Aorta (tissue), 5 donors: ENCODE measurements at places on chromosomes 1 and 21.

- peaks cover 8% of the 10 kb centered on the region for H3K4me1 ChIP-seq
- H3K4me3 ChIP-seq, result no peak overlapping the region
- H3K27ac ChIP-seq, result no peak overlapping the region
- no peak for DNase-seq
- H3K36me3 ChIP-seq, result no peaks in the 10 kb centered on the region
These were observed 1.5 kb upstream of the IVNS1ABP start for GRCh38 chr1:185318431-185319138.

DNA sequence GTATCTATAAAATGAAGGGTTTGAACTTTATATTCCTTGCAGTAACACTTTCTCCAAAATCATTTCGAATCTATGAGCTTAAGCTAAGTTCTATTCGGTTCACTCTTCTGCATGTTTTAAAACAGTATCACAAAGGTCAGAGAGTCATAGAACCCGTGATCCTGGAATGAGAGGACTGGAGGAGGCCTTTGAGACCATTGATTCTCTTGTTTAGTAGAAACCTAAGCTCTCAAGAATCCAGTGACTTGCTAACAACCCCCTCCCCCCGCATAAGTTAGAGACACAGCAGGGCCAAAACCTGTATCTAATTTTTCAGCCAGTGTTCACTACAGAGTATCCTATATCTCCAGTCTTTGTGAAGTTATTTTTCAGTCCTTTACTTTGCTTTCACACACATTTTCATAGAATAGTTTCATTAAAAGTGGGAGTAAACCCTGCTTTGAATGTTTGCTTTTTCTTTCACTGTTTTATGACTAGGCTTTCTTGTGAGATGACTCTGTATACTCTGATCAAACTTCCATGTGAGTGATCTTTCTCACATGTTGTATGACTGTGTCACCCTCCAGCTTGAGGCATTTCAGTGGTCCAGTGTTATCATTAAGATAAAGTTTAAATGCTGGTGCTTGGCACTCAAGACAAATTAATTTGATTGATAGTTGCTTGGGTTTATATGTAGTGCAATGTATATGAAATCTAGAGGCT lies 275.4 kb upstream of the SGIP1 start:
- H3K36me3 ChIP-seq, result no peaks in the 10 kb centered on the region
- no peak for DNase-seq
- H3K4me1 ChIP-seq, result no peaks in the 10 kb centered on the region
- no peaks in the 10 kb centered on the region for H3K27me3 ChIP-seq
- H3K4me3 ChIP-seq, result no peak overlapping the region
- no peak overlapping the region for H3K27ac ChIP-seq

DNA sequence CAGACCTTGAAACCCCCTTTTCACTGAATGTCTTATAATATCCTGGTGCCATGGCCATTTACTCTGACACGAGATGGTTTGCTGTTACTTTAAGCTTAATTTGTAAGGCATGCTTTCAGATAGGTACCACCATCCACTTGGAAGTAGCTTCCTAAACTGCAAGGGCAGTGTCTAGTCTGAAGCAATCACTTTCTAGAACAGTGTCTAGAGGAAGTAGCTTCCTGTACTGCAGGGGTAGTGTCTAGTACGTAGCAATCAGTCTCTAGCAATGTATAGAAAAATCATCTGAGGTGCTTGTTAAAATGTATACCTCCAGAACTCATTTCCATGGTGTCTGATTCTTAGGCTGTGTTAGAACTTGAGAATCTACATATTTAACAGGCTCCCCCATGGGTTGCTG lies 42.5 kb downstream of the ZBTB40 start:
- H3K4me3 ChIP-seq, result no peak overlapping the region
- peaks cover 2% of the 10 kb centered on the region for H3K36me3 ChIP-seq

DNA sequence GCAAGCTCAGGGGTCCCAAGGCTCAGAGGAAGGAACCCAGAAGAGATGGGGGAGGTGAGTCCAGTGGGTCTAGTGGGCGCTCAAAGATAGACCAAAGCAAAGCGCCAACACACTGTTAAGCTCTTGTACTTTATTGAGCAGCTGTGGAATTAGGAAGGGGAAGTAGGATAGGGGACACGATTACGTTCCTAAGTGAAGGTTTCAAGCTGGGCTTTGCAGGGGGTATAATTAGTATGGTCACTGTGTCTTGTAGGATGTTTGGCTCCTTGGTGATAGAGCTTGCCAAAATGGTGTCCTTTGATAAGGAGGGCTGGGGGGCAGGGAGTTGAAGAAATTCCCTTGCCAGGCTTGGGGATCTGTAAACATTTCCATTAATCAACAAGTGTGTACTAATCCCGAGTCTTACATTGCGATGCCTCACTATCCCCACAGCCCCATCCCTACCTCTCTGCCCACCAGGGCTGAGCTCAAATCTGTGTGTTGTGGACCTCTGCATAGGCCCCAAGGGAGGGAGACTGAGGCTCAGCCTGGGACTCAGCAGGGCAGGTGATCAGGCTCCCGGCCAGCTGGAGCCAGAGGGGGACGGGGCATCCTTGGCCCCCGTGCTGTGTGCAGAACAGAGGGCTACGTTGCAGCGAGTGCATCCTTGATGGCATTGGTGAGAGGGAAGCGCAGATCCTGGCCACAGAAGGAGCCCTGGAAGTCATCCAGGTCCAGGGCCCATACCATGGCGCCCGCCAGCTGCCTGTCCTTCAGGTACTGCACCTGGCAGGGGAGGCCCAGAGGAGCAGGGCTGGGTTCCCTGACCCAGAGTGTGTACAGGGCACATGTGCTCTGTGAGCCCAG lies 3.4 kb upstream of the MYBPH start:
- H3K36me3 ChIP-seq, result no peaks in the 10 kb centered on the region
- H3K27me3 ChIP-seq, result no peaks in the 10 kb centered on the region
- H3K4me3 ChIP-seq, result no peak overlapping the region
- no peak for DNase-seq
- no peak overlapping the region for H3K27ac ChIP-seq

DNA sequence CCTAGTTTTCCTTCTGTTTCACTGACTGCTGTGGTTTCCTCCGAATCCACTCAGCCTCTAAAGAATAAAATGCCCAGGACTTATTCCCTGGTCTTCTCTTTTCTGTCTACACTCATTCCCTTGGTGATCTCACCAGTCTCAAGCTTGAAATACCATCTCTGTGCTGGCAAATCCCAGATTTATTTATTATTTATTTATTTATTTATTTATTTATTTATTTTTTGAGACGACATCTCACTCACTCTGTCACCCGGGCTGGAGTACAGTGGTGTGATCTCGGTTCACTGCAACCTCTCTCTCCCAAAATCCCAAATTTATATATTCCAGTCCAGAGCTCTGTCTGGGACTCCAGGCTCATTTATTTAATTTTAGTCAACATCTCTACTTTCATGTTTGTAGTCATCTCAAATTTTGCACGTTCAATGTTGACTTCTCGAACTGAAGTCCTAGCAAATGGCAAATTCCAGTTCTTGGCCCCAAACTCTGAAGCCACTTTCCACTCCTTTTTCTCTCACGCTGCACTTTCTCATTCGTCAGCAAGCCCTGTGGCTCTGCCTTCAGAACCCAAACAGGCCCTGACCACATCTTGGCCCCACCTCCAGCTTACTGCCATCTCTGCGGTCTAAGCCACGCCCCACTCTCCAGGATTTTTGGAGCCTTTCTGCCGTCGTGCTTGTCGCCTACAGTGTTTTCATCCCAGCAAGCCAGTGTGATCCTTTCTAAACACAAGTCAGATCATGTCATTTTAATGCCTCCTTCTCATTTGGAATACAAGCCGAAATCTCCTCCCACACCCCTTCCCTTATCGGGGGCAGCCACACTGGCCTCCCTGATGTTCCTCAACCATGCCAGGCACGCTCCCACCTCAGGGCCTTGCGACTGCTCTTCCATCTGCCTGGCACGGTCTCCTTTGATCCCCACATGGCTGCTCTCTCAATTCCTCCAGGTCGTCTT lies 14.2 kb upstream of the TENT5B start:
- H3K27me3 ChIP-seq, result no peaks in the 10 kb centered on the region
- peak; percentile 92 for DNase-seq
- no peaks in the 10 kb centered on the region for H3K36me3 ChIP-seq
- peaks cover 7% of the 10 kb centered on the region for H3K4me1 ChIP-seq
- H3K4me3 ChIP-seq, result no peak overlapping the region
